ENCODE measurements at places on chromosomes 7 and 10. TPM values are rescaled to one million over a fixed set of nuclear protein-coding genes. Genes with fewer than 3 reads are reported as not detected.

DNA sequence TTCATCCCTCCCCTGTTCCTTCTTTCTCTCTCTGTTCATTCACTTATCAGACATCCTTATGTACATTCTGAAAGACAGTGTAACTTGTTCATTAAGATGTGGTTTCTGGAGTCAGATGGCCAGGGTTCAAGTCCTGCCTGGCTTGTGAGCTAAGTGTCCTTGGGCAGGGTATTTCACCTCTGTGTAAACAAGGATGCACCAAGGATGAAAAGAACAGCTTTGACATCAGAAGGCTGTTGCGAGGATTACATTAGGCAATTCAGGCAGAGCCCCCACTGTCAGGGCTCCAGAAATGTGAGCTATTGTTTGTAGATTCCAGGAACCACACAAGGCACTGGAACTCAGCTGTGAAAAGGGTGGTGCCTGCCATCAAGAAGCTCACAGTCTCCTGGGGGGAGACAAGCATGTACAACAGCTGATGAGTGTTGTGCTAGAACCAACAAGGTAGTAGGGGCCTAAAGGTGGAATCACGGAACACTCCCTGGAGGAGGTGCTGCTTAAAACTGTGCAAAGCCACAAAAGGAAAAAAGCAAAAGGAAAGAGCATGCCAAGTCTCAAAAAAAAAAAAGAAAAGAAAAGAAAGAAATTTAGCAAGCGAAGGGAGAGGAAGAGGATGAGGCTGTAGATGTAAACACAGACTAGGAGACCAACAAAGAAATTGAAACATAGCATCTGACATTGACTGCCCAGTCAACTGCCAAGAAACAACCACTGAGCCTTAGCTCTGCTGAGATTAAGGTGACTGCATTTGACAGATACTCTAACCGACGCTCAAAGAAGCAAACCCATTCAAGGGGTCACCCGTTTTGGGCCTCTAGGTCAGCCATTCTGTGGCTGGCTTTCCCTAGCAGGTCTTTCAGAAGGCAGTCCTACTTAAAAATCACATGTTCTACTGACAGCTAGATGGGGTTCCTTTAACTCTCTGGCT, 12.5 kb downstream of the PDLIM1 start:
- no peak for DNase-seq

DNA sequence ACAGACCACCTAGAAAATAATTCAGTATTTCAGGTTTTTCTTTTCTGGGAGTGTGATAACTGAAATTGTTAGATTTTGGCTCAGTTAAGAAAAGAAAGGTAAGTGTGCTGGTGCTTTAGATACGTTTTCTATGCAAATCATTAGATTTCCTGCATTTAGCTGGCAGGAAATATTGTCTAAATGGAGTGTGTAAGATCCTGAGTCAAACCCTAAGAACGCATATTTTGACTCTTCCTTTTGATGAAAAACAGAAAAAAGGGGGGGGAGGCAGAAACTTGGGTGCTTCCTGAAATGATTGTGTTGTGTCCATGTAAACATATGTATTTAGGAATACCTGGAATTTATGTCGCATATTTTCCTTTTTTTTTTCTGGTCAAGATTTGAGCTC, 1.2 kb downstream of the GRK5 start:
- no peak for DNase-seq

DNA sequence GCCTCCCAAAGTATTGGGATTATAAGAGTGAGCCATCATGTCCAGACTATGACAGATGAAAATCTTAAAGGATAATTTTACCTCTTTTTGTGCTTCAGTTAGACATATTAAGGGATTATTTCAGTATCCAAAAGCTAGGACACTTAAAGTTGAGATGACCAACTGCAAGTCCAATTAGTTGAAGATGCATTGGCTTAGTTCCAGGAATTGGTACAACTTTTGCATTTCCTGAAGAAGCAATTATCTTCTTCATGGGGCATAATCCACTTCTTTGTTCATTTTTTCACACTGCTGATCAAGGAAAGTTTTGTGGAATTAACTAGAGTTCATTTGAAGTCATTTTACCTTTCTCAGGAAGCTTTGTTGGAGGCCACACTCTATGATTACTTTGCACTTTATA, 72.0 kb upstream of the HECW1 start:
- no peak for DNase-seq

The MYL10 gene
- total RNA-seq = not detected

The OR2A2 gene
- not detected for total RNA-seq
